ENCODE measurements at places on chromosomes 4 and X.

- DNase-seq: peak; percentile 79
Measured at GRCh38 chrX:123962794-123963373, 1.4 kb downstream of the STAG2 start.

DNA sequence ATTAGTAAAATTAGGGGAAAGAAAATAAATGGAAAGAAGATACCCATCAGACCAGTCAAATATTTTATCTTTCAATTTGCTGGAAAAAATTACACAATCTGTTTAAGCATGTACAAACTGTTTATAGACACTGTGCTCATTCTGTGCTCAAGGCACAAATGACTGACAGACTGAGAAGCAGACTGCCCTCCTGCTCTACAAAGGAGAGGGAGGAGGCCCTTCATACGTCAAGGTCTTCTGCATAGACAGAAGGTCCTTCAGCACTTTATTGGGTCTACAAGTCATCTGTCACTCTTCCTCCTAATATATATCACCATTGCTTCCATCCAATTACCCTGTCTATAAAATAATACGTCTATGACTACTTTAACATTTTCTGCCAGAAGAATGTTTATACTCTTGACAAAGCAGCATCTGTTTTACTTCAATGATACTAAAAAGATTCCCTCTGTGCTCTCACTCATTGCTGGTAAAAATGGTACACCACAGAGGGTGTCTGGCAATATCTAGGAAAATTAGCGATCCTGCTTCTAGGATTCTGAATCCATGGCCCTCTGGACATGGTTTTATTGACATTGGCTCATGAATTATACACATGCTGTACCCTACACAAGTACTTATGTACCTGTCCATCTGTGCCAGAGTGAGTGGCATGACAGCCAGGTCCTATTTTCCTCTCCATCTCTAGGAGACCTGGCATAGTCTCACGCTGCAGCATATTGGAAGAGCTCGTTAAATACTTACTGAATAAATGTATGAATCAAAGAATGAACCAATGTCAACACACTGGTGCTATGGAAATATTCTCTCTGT lies 11.3 kb downstream of the SLC10A6 start:
- DNase-seq: no peak

- DNase-seq: no peak
Measured at GRCh38 chr4:56782019-56782418, 39.5 kb downstream of the SPINK2 start.

GRCh38 chr4:89868276-89868675 lies 26.4 kb upstream of the MMRN1 start:
- no peak for DNase-seq

DNA sequence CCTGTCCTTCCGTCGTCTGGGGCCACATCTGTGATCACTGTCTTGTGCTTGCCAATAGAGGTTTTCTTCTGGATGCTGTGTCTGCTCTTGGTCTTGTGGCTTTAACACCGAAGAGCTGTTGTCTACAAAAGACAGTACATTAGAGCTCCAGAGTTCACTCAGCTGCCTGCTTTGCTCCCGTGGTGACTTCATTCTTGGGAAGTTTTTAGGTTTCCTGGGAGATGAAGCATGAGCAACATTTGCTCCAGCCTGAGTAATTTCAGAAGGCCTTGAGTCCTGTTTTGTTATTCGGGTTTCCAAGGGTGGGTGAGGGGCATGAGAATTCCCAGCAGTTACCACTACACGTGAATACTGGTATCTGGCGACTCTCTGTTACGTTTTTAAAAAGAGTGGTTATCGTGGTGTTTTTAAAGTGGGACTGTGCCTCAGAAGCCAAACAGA lies 189.2 kb downstream of the SHROOM3 start:
- DNase-seq: no peak

DNA sequence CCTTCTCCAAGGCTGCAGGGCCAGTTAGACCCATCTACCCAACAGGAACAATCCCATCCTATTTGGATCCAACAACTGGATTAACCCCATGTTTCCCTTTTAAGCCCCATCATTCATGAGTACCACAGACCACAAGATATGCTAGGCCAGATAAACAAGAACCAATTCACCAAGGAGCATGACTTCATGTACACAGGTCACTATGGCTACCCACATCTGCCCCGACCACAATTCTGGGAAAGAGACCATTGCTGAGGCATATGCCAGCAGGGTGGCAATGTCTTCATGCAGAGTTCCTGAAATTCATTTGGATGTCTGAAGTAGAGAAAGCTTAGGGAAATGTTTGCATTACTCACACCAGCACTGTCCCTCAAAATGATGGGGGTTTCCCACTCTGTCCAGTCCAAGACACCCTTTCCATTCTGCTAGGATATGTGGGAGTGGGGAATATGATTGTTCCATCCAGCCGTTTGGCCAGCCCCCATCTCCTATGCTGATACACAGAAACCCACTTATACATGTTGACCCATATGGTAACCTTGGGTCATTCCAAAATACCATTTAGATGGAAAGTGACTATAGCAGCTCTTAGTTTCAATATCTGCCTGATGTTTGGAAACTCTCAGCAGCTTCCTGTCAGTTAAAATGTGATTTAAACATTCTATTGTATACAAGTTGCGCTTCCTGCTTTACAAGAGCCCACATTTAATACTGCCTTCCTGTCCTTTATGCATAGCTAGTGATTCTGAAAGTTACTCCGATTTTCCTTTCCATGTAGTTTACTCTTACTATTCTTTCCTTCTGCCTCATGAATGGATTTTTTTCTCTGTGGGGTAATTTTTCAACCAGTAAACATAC lies 129.0 kb downstream of the AMMECR1 start:
- peak; percentile 14 for DNase-seq

DNA sequence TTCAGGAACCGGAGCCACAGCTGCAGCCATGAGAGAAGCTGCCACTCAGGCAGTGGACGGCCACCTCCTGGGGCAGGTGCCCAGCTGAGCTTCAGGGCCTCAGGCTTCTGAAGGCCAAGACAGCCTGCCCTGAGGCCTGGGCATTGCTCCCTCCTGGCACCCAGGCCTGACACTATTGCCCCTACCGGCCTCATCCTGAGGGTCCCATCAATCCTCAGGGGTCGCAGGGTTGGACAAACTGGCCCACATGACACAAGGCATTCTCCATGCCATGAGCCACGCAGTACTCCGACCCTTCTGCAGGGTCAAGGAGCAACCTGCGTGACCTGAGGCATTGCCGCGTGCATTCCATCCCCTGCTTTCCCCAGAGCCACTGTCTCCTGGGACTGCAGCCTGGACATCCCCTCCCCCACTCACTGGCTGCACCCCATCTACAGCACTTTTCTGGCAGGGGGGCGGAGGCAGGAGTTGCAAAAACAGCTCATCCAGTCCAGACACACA lies 3.0 kb upstream of the ZFP92 start:
- DNase-seq: no peak

DNA sequence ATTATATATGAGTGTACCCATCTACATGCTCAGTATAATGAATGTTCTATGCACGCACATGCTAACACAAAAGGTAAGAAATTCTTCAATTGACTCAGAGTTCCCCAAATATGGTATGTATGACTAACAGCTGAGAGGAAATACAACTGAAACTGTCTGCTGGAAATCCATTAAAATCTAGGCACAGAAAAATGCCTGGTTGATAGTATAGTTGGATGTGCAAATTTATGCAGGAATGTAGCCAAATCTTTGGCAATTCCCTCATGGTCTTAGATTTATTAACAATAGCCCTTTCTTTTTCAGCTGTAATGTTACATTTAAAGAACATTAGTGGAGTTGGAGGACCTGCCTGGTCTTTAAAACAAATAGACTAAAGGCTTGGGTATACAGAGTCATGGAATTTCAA lies 5.5 kb downstream of the CAMK2D start:
- peak; percentile 31 for DNase-seq

DNA sequence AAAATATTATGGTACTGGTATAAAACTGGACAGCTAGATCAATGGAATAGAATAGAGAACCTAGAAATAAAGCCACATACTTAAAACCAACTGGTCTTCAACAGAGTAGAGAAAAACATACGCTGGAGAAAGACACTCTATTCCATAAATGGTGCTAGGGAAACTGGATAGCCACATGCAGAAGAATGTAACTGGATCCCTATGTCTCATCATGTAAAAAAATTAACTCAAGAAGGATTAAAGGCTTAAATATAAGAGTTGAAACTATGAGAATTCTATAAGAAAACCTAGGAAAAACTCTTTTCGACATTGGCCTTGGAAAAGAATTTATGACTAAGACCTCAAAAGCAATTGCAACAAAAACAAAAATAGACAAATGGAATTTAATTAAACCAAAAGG lies 114.6 kb downstream of the PCDH18 start:
- no peak for DNase-seq

Data from OCI-LY7 (cell line).